ENCODE measurements at places on chromosomes 3 and 15.

- peak; percentile 11 for DNase-seq
Measured at GRCh38 chr15:89383365-89384175, 48.9 kb upstream of the POLG start.

DNA sequence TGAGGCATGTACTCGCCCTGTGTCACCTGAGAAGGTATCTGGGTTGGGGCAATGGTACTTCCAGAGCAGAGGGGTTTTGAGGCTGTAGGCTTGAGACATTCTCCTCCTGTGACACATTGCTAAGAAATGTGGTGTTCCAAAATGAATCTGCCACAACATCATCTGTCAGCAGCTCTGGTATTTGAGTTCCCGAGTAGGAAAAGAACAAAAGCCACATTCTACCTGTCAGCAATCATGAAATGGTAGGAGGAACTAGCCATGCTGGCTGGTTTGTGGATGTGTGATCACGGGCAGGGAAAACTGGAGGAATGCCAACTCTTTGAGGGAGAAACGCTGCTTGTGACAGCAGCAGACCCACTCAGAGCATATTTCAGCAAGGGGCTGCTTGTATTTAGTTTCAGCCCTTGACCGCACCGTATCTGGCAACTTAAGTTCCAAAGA lies 579.4 kb upstream of the TBL1XR1 start:
- peak; percentile 98 for DNase-seq

DNA sequence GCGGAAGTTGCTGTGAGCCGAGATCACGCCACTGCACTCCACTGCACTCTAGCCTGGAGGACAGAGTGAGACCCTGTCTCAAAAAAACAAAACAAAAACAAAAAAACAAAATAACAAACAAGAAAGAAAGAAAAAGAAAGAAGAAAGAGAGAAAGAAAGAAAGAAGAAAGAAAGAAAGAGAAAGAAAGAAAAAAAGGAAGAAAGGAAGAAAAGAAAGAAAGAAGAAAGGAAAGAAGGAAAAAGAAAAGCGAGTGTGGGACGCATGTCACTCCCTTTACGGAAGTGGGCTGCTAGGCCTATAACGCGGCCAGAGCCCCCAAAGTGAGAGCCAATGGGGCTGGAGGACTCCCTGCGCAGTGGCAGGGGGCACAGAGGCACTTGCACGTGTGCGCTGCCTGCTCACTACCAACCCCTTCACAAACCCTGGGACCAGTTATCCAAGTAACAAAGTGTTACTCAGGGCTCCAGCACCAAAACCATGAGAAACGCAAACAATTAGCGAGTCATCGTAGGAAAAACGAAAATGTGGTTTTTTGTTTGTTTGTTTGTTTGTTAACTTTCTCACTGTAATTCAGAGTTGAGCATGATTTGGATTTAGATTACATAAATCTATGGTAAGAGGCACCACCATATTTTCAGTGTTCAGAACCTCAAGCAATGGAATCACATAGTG lies 40.8 kb upstream of the ATP1B3 start:
- DNase-seq = no peak

DNA sequence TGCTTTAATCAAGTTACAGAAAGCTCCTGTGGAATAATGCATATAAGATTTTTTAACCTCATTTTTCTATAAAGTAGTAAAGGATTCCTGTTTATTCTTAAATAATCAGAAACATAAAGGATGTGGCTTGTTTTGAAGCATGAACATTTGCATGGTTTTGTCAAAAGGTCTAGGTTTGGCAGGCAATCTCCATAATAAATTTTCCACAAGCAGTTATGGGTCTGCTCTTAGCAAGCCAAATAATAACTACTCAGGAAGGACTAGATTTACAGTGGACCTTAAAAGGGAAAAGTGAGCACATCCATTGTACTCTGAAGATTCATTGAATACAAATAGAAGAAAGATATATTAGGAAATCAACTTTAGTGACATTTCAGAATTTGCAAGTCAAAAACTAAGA lies 407.3 kb upstream of the CBLB start:
- DNase-seq = no peak

- no peak for DNase-seq
Measured at GRCh38 chr3:33420966-33421365, 19.2 kb downstream of the UBP1 start.

DNA sequence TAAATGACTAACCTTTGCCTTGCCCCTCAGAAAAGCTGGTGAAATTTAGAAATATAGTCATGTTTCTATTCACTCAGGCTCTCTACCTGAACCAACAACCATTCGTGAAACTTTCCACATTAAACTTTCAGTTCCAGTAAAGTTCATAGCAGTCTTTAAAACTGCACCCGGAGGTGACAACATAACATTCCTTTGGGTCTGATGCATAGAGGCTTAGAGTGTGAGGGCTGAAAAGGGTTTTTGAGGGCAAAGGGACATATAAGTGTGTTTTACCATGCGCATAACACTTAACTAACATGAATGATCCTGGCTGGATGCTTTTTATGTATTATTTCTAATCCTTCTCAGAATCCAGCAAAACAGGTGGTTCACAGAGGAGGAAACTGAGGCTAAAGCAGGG lies 471.7 kb upstream of the MCTP2 start:
- no peak for DNase-seq

GRCh38 chr15:95091444-95091843 lies 860.1 kb downstream of the MCTP2 start:
- DNase-seq = no peak

DNA sequence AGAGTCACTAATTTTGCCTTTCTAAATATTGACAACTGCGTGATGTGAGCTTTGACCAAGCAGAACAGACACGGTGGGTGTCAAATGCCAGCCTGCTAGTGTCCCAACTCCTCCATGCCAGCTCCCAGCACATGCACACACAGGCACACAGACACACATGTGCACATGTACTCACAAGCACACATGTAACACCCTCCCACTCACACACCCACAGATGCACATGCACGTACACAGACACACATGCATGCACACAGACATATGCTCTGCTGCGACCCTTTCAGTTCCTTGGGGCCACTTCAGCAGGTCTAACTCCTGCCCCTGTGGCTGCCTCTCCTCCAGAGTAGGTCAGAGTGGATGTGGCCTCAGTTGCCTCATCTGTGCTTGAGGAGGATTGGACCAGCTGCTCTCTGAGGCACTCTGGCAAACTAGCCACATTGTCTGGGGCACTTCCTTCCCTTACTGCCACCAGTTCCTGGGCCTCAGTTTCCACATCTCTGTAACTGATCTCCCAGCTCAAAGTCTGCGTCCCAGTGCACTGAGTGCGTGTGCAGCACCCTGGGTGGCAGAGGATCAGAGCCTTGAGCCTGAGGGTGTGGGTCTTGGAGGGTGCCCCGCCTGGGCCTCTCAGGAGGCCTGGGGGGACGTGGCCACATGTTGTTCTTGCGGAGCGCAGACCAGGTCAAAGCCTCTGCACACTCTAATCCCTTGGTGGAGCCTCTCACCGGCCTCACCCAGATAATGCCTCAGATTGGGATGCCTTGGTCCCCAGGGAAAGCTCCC lies 55.0 kb upstream of the PRR23E start:
- no peak for DNase-seq

DNA sequence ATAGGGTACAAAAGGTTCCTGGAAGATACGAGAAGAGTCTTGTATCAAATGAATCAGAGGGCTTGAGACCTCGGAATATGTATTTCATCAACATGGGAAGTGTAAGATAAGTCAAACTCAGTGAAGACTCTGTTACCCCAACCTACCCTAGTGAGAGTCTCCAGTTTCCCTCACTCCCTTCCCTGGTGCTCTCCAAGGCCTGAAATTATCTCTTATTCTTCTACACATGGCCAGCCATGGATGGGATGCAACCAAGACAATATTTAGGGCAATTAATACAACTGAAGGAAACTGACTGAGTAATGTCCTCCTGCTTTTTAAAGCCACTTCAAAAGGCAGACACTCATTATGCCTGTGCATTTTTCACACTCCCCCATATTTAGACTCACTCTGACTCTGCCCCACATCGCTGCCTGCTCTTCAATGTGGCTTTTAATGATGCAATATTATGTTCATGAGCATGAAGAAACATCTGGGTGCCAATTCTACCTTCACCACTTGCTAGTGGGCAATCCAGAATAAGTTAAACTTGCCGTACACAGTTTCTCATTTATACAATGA lies 137.1 kb upstream of the THBS1 start:
- no peak for DNase-seq

- DNase-seq = no peak
Measured at GRCh38 chr3:187944390-187945179, 199.3 kb upstream of the BCL6 start.

- DNase-seq = no peak
Measured at GRCh38 chr3:10440684-10441083, 64.7 kb downstream of the ATP2B2 start.

DNA sequence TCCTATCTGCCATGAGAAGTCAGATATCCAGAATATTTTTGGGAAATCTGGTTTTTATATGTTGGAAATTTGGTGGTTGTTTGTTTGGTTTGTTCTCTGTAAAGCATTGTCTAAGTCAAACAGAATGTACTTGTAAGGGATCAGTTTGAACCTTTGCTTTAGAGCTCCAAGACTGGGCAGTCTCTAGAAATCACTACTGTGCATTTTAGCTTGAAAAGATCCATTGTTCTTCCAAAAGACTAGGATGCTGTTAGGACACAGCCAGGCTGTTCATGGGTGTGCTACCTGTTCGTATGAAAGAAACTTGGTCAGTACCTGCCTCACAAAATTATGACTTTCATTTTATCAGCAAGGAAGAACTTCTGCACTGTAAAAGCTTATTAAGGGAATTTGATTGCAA lies 182.6 kb downstream of the WDR72 start:
- no peak for DNase-seq

DNA sequence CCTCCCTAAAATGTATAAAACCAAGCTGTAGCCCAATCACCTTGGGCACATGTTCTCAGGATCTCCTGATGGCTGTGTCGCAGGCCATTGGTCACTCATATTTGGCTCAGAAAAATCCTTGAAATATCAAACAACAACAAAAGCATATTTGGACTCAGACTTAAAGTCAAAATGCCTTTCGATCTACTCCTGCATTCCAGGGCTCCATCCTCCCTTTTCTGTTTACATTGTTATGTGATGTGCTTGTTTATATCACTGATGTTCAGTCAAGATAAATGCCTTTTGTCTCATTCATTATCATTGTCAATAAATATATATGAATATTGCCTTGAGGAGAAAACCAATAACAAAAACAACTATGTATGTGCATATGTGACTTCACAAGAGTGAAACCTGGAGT lies 31.7 kb downstream of the HGD start:
- DNase-seq = no peak

GRCh38 chr3:120536642-120537041 lies 59.5 kb upstream of the NDUFB4 start:
- no peak for DNase-seq

GRCh38 chr3:155675094-155675493 lies 69.8 kb downstream of the PLCH1 start:
- no peak for DNase-seq

- no peak for DNase-seq
Measured at GRCh38 chr3:71703797-71704196, 21.4 kb downstream of the EIF4E3 start.

GRCh38 chr3:14413381-14414071 lies 11.1 kb downstream of the SLC6A6 start:
- DNase-seq = no peak

- no peak for DNase-seq
Measured at GRCh38 chr3:6697722-6698121, 163.2 kb upstream of the GRM7 start.

DNA sequence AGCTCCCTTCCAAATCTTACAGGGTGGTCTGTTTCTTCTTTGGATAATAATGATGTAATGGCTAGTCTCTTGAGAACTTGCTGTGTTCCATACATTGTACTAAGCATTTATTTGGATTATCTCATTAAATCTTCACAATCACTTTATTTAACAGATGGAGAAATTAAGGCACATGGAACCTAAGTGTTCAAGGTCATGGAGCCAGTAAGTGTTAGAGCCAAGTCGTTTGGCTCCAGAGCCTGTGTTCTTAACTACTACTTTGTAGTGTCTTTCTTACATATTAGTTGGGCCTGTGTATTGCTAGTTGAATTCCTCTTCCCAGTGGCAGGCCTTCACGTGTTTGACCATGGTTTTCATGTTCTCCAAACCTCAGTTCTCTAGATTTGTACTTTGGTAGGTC lies 177.8 kb downstream of the ATG7 start:
- DNase-seq = no peak
